CD4-positive, alpha-beta T cell treated with Interleukin-2 at 100 ng/mL for 4 hours (primary cell): ENCODE measurements at places on chromosomes 1 and 21.

GRCh38 chr1:21963477-21964217 is 13.2 kb upstream of the CELA3B start:
- DNase-seq, result peak; percentile 83

DNA sequence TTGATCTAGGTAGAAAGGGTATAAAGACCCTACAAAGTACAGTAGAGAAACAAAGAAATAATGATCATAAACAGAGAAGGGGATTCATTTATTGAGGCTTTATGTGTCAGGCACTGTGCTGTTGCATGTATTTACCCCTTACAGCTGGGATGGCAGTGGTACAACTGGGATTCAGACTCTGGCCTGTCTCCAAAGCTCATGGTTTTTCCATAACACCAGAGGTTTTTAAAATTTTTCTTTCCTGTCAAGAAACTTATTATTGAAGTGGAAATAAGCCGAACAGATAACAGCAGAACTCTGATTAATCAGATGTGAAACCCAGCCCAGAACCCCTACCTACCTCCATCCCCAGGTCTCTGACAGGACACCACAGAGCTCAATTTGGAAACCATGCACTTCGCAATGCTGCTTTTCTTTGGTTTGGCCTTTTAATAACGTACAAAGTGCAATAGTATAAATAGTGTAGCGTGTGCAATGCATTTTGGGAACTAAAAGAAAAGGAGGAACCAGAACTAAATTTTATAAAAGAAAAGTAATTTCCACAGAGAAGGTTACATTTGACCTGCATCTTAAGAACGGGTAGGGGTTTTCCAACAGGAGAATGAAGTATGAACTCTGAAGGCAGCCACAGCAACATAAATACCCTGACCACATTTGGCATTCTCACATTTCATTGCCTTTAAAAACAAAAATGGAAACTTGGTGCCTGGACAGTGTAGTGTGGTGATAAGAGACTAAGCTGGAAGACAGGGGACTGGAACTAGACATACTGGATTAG is 92.0 kb upstream of the S1PR1 start:
- DNase-seq, result no peak

DNA sequence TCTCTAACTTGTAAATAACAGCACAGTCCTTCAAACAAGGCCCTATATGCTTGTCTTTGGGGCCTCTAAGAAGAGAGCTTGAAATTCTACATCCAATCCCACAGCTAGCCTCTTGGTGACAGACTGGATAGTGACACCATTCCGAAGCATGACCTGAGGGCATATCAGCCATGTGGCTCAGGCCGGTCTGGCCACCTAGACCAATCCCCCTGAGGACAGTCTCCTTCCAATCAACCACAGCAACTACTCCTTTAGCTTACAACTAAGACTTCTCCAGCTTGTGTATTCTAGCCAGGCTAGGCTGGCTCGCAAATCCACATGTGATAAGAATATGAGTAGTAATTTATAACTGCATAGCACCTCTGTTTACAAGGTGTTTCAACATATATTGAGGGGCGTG is 14.0 kb downstream of the BCAR3 start:
- no peak for DNase-seq

- no peak for DNase-seq
Measured at GRCh38 chr1:118989878-118990378, 1.8 kb upstream of the TBX15 start.

DNA sequence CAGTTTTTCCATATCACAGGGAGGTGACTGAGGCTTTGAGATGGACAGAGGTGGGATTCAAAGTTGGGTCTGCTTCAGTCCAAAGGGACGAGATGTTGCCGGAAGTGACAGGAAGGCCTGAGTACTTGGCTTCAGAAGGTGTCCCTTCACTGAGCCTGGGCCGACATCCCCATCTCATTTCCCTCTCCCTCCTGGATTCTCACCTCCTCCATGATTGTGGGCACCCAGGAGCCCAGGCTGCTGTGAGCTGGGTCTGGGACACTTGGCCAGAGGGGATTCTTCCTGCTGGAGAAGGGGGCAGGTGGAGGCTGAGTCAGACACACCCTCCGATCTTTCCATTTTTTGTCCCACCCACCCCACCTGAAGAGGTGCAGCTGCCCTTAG is 2.8 kb upstream of the MRPS15 start:
- no peak for DNase-seq

DNA sequence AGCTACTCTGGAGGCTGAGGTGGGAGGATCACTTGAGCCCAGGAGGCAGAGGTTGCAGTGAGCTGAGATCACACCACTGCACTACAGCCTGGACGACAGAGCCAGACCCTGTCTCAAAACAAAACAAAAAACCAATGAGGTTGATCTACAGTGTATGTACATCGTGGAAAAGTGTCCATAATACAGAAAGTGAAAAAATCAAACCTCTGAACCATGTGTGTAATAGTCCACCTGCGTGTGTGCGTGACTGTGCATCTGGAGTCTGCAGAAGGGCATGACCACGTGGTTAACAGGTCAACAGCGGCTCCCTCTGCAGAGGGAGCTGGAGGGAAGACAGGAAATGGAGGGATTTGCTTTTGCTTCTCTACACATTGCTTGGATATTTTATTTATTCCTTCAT is 32.4 kb upstream of the ENO1 start:
- DNase-seq, result no peak

DNA sequence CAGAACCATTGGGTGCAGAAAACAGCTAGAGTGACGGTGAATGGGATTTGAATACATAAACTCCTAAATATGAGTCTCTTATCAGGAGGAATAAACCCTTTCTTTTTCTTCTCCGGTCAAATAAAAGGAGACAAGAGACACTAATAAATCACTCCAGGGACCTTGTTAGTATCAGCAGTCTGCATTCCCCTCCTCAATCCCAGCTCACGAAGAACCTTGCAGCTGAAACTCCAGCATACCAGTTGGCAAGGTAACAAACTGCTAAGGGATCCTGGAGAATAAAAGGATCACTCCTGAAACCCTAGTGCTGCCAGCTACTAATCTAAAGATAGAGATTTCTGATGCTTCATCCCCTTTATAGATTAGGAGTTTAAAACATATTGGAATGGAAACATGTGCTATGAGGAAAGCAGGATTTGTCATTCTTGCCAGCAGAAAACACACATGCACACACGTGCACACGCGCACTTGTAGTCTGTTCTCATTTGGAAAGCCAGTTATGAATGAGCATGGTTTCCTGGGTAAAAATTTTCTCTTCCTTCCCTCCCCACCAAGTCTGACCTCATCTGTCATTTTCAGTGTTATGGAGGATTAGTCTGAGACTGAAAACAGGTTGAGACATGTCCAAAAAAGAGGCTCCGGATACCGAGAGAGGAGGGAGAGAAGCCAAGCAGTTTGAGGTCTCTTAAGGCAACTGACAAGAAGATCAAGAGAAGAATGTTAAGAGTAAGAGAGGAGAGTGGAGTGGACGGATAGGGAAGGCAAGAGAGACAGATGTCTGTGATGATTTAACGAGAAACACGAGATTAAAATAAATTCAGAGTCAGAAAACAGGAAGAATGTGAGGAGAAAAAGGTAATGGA is 10.9 kb downstream of the IER5 start:
- peak; percentile 31 for DNase-seq

DNA sequence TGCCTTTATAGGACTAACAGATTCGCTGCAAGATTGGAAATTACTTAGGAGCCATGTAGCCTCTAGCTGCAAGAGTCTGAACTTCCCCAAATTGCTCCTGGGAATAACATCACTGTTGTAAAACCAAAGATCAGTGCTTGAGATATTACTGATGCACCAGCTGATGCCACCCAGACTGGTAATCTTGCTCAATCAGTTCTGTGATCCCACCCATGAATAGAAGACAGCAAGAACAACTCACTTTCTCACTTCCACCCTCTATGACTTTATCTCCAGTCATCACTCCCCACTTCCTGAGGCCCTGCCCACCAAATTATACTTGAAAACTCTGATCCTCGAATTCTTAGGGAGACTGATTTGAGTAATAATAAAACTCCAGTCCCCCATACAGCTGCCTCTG is 1011.1 kb downstream of the PLA2G4A start:
- no peak for DNase-seq

DNA sequence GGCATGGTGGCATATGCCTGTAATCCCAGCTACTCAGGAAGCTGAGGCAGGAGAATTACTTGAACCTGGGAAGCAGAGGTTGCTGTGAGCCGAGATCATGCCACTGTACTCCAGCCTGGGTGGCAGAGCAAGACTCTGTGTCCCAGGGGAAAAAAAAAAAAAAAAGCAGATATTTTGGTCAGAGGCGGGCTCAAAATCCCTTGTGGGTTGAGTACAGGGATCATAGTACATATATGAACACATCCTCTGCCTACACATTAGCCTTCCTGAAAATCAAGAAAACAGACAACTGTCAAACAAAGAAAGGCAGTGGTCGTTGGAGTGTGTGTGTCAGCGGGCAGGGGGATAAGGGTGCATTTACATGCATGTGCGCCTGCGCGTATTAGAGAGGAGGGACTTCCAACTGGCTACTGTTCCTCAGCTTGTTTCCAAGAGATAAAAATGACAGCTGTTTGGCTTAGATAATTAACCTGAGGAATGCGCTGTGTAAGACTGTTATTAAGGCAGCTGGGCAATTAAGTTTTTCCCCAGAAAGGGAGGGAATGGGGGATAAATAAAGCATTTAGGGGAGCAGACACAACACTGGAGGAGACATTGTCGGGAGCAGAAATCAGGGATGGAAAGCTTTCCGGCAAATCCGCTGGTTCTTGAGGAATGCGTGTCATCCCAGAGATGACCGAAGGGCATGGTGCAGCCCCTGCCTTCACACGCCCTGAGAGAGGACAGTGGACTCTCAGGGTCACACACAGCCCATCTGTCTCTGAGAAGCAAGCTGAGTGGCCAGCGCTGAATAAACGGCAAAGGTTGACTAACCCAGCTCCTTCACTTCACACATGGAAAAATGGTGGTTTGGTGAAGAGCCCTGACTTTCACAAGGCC is 6.4 kb downstream of the LAMB3 start:
- DNase-seq, result no peak

DNA sequence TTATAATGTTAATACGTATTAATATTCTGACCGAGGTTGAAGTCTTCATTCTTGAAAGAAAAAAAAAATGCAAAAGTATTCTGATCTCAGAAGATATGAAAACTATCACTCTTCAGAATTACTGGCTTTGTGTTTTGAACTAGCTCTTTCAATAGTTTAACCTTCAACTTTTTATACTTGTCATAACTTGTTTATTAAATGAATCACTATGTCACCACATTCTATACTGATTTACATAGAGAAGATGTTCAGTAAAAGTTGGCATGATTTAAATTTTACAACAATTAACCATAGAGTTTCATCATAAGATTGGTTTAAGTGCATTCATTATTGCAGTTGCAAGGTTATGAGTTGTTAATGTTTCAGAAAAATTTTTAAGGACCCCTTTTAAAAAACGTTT is 57.3 kb downstream of the HS2ST1 start:
- no peak for DNase-seq

DNA sequence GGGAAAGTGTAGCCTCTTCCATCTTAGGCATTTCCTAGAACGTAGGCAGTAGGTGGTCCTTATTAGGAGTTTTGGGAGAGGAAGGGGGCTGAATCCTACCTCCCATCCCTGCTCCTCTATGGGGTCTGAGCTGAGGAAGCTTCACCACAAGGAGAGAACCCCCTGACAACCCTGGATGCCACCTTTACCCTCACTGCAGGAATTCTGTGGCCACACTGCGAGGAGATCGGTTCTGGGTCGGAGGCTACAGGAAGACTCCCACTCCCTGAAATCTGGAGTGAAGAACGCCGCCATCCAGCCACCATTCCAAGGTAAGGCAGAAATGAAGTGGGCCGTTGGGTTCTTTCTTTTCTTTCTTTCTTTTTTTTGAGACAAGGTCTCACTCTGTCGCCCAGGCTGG is 1.5 kb downstream of the MX1 start:
- no peak for DNase-seq

GRCh38 chr1:19074902-19075721 is 118.6 kb upstream of the IFFO2 start:
- DNase-seq, result no peak

DNA sequence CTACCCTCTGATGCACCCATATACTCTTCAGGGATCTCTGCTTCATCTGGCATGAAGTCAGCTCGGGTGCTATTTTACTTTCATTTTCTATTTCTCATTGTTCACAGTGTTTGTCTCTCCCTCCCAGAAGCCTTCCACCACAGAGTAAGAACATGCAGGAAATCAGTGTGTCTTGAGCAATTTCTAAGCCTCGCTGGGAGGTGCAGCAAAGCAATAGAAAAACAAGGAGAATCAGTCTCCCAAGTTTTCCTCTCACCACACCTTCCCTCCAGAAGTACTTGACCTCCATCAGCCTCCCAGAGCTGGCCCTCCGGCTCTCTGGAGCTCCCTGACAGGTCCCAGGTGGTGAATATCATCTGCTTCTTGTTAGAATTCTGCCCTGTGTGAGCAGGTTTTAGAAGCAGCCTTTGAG is 594.7 kb upstream of the CAMK1G start:
- peak; percentile 27 for DNase-seq

DNA sequence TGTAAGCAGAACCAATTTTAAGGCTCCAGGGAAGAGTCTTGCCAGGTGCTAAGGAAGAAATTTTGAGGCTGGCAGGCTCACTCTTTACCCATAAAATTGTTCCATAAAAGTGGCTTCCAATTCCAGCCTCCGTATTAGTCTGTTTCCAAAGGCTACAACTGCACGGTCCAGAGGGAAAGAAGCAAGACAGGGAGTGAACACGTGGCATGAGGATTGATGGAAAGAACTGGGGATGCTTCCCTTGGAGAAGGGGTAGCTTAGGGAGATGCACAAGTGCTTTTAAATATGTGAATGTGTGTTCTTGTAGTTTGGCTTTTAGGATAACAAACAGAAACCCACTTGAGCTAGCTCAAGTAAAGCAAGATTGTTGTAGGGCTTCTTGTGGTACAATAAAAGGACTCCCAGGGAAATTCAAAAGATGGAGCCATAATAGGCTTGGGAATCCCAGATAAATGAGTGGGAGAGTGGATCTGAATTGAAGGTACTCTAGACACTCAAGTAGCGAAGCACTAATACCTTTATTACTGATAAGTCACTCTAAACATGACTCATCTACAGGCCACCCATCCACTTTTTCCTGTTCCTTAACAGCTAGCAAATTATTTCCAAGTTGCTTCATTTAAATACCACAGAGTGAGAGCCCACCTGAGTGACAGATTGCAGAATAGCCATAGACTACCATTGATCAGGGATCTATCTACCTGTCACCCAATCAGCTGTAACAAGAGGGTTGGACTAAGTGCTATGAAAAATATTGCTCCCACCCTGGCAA is 34.8 kb upstream of the NPL start:
- no peak for DNase-seq

GRCh38 chr1:247849616-247850015 is 7.4 kb upstream of the TRIM58 start:
- DNase-seq, result no peak

GRCh38 chr1:187411118-187411517 is 582.4 kb downstream of the PLA2G4A start:
- DNase-seq, result no peak
